H7 (cell line): ENCODE measurements at places on chromosomes 2 and 18.
A peak's percentile ranks its signal among the peaks of the same experiment; 100 is the strongest.

GRCh38 chr2:42568401-42569115 lies at the start of gene MTA3:
TSS of gene MTA3 (plus strand) at chr2:42568632. CDS start at chr2:42568746, 114 bp downstream.
- DNase-seq = peak; percentile 94

DNA sequence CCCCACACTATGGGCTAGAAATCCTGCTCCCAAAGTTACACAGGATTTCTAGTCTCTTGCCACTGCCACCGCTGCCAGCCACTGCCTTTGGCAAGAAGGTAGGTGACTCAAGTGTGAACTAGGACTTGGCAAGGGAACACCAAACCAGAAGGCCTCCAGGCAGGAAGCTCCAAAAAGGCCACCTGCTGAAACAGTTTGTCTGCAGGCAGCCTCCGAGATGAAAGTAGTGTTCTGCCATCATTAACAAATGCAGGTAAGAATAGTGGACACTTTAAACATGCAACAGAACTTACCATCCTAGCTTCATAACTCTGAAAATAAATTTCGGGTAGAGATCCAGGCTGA lies 3.9 kb downstream of the ANKRD44 start:
- DNase-seq = no peak

DNA sequence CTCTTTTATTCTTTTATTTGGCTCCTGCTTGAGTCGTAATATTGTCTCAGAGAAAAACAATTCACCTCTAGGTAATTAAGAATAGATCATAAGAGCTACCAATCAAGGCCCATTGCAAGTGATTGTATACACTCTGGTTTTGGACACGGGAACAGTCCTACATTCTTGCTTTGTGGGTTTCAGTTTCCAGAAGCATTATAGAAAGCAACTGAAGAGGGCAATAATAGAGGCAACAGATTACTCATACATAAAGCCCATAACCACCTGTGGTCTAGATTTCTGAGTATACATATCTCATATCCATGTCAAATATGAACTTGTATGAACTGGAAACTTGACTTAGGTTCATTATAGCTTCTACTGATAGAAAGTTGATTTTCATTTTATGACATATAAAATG lies 65.4 kb downstream of the DIS3L2 start:
- DNase-seq = no peak

GRCh38 chr2:16104949-16105668 lies 164.8 kb downstream of the MYCN start:
- DNase-seq = peak; percentile 55
